ENCODE measurements at places on chromosomes 6 and 20.

DNA sequence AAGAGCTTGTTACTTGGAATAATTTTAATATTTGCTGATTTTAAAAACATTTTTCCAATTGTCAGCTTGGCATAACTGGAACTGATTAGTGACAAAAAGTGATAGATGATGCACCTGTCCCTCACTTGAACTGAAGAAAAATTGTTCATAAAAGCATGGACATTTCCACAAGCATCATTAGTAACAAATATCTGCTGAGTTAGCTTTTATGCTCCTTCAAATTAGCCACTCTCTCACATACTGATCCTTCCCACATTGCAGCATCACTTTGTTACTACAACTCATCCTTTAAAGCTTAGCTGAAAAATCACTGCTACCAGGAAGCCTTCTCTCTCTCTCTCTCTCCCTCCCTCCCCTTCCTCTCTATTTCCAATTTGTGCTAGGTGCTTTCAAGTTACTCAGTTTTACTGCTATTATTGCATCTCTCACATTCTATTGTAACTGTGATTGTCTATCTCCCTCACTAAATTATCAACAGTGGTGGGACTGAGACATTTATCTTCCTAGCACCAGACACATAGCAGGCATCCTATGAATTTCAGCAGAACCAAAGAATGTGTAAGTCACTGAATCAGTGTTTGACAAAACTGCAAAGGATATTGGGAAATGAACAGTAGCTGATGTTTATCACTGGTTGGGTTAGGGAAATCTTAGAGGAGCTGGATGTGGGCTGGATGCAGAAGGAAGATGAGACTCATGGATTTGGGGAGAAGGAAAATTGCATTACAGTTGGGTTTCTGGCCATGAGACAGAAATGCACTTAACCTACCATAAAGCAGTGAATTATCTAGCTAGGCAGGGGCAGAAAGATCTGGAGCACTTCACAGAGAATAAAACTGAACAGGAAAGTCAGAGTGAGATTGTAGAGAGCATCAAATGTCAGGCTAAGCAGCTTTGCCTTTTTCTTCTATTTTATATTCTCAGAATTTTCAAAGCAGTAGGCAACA is 128.4 kb upstream of the PLN start:
- DNase-seq, result no peak

DNA sequence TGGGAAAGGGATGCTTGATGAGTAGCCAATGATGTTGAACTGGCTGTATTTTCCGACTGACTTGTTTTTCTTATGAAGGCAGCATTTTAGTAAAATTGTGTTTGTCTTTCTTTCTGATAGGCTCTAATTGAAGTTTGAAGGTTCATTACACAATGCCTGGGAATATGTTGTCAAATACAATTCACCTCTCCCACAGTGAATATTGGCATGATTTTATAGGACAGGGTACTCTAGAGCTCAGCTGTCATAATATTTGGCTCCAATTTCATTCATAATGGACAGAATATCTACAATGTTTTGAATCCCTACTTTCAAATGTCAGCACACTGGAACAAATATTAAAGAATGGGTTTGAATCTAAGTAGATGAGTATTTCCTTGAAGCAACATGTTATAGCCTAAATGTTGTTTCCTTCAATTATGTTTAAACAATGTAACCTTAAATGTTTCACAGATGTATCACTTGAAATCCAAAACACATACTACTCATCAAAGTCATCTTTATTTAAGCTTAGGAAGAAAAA is 81.4 kb downstream of the LAMA2 start:
- DNase-seq, result no peak

GRCh38 chr6:148107911-148108310 is 234.7 kb upstream of the SASH1 start:
- DNase-seq, result no peak

- peak; percentile 60 for DNase-seq
These were observed at the start of gene TGM2 for GRCh38 chr20:38165089-38165965. TSS of gene TGM2 (minus strand) at chr20:38165270. CDS start at chr20:38165198, 72 bp downstream.

DNA sequence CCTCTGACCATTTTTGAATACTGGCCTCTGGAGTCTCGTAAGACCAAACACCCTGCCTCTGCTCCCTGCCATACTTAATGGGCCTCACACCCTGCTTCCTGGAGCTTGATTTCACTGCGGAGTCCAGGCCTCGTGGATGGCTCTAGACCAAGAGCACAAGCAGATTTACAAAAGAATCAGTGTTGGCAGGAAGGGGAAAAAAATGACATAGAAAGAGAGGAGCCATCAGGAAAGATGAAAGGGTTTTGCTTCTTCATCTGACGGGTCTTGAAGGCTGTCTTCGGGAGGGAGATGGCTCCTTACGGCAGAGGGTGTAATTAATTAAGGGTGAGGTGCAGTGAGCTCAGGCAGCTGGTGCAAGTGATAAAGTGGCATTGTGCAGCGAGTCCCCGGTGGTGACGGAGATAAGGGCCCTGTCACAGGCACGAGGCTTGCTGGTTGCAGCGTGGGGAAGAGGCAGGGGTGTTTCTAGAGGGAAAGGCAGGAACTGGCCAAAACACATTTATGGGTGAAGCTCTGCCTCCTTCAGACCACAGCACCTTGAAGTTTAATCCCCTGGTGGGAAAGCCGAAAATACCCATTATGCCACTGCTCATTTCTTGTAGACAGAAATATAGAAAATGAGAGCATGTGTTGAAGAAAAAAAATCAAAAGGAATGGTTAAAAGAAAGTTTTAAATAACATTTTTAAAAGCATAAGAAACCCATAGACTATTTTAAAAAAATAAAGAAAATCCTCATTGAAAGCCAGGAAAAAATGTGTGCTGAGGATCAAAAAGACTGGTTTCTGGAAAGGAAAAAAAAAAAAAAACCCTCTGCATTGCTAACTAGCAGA is 128.6 kb upstream of the LRFN2 start:
- no peak for DNase-seq

DNA sequence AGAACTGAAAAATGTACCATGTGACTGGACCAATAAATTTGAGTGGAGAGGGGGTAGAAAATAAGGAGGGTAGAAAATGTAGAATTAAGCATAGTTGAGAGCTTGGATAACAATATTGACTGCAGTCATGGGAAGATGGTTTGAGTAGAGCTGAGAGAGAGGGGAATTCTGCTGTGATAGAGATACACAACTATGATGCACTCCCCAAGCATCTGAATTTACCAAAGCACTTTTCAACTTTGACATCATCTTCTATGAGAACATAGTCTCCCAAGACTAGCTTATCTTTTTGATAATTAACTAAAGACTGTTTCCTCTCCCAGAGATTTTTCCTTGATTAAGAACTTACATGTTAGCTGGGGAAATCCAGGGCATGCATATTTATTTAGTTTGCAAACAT is 103.1 kb downstream of the TNFRSF21 start:
- no peak for DNase-seq

DNA sequence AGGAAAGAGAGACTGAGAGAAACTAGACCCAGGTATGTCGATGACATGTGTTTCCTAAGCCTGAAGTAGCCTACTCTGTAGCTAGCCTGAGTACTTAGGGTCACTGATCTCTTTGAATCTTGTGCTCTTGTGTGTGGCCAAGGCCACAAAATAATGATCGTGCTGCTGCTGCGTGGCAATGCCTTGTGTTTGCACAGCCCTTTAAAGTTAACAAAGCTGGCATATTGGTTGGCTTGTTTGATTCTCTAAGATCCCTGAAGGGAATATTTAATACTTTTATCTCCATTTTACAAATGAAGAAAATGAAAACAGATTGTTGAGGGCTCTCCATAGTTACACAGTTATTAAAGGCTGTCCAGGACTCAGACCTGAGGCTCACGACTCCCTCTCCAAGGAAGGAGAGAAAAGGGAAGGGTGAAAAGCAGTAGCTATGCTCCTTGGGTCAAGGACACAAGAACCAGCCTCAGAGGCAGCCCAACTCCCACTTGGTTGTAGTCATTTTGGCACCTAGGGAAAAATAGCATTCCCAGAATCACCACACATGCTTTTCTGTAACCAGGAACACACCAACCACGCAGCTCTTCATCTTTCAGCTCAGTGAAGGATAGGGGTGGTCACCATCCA is 130.7 kb downstream of the LRFN2 start:
- no peak for DNase-seq

- peak; percentile 89 for DNase-seq
These were observed 11.2 kb downstream of the ZNF337 start for GRCh38 chr20:25685276-25686080.

DNA sequence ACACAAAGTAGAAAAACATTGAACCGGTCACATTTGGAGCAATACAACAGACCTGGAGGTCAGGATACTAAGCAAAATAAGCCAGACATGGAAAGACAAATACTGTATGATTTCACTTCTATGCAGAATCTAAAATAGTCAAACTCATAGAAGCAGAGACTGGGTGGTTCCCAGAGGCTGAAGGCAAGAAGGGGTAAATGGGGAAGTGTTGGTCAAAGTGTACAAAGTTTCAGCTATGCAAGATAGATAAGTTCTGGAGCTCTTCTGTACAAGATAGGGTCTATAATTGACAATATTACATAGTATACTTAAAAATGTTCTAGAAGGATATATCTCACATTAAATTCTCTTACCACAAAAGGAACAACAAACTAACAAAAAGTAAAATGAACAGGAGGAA is 70.3 kb downstream of the TMEM244 start:
- no peak for DNase-seq

DNA sequence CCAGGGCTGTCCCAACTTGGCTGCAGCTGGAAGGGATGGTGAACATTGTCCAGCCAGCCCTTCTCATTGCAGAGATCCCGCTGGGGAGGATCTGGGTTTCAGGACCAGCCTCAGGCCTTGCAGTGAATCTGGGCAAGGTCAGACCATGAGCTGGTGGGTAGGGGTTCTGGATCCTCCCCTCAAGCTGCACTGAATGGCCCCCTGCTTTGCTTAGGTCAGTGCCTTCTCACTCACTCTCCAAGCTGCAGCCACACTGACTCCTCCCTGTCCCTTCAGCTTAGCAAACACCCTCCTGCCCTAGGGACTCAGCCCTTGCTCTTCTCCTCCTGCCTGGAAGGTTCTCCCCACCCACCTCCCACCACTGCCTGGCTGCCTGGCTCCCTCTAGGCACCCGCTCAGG is 95.3 kb upstream of the KCNG1 start:
- no peak for DNase-seq

DNA sequence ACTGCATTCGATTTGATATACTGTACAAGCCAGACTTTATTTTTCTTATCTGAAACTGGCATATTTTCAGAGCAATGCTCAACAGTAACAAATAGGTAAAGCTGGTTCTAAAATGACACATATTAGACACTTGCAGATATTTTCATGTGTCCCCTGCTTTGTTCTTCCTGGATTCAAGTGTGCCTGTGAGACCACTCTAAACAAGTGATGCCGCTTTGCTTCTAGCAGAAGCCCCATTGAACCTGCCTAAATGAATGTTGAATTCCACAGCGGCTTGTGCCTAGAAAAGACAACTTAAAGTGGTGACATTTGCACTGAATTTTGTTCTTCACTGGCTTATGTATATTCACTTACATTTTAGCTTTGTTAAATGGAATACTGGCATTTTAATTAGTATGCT is 115.7 kb downstream of the AKAP7 start:
- DNase-seq, result no peak

- DNase-seq, result no peak
These were observed 76.4 kb downstream of the PHACTR2 start for GRCh38 chr6:143754204-143754603.

DNA sequence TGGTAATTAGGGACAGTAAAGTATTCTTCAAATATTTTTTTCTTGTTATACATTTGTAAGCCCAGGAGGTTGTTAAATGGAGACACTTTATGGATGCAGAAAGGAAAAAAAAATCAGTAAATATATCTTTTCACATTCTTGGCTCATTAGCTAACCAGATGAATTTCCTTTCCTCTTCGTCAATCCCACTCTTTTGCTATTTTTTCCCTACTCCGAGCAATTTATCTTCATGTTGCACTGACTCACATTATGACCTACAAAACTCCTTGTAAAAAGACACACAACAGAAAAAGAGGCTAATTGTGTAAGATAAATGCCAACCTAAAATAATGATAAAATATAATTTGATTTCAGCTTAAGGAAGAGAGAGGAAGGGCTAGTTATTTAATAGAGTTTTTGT is 472.9 kb upstream of the ZNF337 start:
- DNase-seq, result no peak

- DNase-seq, result no peak
These were observed 23.4 kb upstream of the KCNG1 start for GRCh38 chr20:51046021-51046985.

- no peak for DNase-seq
These were observed 82.5 kb upstream of the CCDC28A start for GRCh38 chr6:138690975-138691594.

GRCh38 chr6:139485742-139486475 is 111.5 kb upstream of the CITED2 start:
- no peak for DNase-seq

- DNase-seq, result peak; percentile 20
These were observed 105.5 kb downstream of the HUS1B start for GRCh38 chr6:551405-551804.

DNA sequence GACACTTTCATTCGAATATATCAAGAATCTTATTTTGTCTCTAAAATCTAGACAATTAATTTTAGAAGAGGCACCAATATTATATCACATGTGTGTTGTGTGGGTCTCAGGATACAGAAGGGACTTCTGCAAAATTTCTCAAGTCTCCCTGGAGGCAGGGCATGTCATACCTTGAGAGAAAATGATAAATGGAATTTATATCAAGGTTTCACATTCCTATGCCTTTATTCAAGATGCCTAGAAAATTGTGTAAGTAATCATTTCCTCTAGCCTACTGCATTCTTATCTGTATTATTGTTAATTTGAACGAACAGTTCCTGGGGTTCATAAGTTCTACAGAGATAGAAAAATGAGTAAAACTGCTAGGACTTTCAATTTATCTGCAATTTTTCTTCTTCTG is 1247.9 kb downstream of the GRIK2 start:
- DNase-seq, result no peak

DNA sequence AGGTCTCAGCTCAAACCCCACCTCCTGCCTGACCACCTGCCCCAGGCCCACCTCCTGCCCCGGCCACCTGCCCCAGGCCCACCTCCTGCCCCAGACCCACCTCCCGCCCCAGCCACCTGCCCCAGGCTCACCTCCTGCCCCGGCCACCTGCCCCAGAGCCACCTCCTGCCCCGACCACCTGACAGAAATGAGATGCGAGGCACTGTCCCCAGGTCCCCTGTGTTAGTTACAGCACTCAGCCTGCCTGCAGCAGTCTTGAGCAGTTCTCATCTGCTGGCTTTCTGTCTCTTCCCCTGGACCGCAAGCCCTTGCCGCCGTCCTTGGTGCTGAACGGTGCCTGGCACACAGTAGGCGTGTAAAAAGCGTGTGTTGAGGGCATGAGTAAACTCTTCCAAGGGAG is 79.5 kb downstream of the CDH4 start:
- no peak for DNase-seq

- DNase-seq, result peak; percentile 86
These were observed 3.0 kb upstream of the FOXO3 start for GRCh38 chr6:108557494-108558371.

DNA sequence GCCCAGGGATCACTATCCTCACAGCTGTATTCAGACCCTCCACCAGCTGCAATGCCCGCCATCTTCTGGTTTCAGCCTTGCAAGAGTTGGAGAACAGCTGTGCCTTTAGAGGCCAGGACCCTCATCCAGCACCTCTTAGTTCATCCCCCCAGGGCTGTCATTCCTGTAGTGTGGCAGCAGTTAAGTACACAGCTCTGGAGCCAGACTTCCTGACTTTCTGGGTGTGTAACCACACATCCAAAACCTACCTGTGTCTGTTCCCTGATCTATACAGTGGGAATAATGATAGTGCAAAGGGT is 452 bp upstream of the TREM2 start:
- no peak for DNase-seq
